Umbilical cord (tissue), 2 donors: ENCODE measurements at places on chromosomes 6 and 20. TPM values are rescaled to one million over a fixed set of nuclear protein-coding genes. Genes with fewer than 3 reads are reported as not detected.

The PAK5 gene
- 3.1 TPM for total RNA-seq

The RNASET2 gene
- total RNA-seq, result 90.0 TPM

The ANGPT4 gene
- total RNA-seq, result 0.24 TPM

The RSPO3 gene
- 1.2 TPM for total RNA-seq

The LY6G6D gene
- total RNA-seq, result not detected

The COL11A2 gene
- total RNA-seq, result 0.72 TPM

The KHDC1L gene
- not detected for total RNA-seq

The GRIK2 gene
- total RNA-seq, result 38.5 TPM

The NKAIN2 gene
- total RNA-seq, result 4.6 TPM

The MAFB gene
- 14.2 TPM for total RNA-seq

The ZSCAN23 gene
- 6.5 TPM for total RNA-seq

The CFAP206 gene
- 5.1 TPM for total RNA-seq

The VEGFA gene
- total RNA-seq, result 210 TPM

DNA sequence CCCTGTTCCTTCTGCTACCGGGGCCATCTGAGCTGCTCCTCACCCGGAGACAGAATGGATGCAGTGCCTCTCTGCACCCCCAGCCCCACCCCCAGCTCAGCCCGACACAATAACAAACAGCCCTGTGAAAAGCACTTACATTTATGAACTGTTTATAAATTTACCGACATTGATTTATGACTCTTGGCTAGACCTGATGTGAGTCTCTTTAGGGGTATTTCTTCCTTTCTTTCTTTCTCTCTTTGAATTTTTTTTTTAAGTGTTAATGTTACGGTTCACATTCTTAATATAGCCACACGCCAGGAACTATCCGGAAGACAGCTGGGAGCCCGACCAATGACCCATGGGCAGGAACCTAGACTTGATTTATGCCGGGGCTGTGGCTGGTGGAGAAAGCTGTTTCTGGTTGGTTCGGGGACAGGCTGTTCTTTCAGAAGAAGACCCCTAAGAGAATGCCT, 266.3 kb downstream of the CDC5L start:
- no peak for DNase-seq

DNA sequence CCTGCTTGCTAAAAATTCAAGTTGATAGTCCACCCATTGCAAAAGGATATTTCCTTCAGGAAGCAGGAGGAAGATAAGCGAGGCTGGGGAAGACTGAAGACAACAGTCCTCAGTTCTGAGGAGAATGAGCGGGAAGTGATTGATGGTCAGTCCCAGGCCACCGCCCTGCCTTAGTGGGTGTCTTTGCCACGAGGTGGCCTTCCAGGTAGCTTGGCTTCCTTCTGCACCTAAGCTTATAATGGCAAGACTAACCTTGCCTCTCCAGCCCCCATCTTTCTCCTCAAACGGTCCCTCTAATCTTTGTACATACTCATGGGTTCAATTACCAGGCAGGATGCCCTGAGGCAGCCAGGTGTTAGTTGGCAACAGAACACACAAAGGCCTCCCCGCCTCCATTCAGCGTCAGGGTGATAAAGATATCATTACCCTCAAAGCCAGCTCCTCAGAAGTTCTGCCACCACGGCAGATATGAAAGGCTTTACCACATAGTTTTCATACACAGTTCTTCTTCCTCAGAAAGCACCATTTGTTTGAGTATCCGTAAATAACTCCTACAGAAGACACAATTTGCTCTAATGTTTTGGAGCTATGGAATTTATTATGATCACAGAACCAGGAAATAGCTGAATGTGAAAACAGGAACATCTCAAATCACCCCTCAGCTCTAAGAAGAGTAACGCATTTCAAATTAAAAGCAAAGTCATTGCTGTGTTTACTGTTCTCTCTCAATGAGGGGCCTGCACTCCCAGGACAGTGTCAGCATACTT, 249.4 kb downstream of the ATXN1 start:
- peak; percentile 38 for DNase-seq

DNA sequence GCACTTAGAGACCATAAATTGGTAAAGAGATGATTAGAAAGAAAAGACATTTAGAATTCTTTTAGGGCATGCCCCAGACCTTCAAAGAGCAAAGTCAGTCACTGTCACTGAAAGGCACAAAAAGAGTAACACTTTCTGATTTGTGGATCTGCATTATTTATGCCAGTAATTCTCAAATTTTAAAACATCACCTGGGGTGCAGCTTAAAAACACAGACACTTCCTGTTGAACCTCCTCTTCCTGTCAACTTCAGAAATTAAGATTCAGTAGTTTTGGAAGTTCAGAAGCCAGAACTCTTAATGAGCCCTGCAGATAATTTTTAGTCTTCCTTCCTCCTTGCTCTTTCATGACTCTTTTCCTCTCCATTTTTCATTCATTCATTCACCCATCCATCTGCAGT, 137.5 kb downstream of the NRN1 start:
- DNase-seq, result no peak

DNA sequence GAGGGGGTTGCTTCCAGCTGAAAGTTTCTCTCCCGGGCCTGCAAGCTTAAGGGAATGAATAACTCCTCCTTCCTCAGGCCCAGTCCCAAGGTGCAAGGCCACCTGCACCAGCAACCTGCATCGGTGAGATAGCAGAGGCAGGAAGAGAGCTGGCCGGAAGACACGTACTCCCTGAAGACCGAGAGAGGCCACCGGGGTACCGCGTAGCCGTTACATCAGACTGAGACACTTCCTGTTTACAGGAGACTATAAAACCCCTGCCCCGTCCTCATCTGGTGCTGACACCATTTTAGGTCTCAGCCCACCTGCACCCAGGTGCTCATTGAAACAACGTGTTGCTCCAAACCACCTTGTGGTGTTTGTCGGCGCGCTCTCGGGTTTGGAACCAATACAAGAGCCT, 60.5 kb upstream of the PRND start:
- DNase-seq, result no peak

- DNase-seq, result no peak
Measured at GRCh38 chr6:154407440-154407839, 50.8 kb upstream of the IPCEF1 start.

DNA sequence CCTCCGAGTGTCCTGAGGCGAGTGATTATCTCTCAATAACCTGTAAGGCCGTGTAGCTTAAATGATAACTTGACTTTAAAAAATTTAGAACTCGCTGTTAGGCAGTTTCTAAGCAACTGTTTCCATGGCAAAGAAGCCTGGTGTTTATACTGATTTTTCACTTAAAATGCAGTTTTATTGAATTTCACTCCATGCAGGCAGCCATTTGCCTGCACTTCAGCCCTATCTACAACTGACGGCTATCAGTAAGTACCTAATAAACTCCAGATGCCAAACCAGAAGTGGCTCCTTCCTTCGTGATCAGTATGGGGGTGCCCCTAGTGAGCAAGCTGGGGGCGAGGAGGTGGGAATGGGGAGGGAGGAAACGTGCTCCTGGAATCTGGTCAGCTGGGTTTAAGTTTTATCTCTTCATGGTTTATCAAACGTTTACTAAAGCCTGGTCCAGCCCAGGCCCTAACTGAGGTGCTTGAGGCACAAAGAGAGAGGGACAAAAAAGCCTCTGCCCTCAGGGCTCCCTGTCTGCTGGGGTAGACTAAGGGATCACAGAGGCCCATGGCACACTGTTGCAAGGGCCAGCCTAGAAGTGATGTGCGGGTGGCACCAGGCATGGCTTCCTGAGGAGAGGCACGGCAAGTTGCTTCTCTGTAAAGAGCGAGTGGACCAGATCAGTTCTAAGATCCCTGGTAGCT, 45.5 kb downstream of the TTI1 start:
- DNase-seq, result peak; percentile 61

DNA sequence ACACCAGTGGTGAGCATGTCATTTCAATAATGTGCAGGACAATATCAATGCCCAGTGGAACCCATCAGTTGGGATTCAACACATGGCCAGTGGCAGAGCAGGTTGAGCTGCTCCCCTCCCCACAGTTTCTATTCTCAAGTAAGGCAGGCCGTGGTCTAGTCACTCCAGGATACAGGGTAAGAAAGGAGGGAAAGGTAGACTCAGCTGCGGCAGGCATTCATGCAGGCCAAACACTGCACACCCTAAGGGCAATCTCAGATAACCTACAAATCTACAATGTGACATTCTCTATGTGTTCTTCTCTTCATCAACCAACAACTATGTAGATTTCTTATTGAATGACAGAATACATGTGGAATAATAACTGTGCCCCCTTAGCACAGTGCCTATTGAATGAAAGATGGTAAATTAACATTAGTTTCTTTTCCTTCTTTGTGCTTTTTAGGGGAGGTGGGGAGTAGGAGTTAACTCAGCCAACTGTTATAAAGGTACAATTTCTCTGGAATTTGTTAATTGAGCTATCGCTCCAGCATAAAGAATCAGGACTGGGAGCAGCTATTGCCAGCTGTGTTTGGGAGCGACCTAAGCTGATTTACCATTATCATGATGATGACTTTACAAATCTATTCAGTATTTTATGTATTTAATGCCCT, 89.7 kb downstream of the FAM50B start:
- no peak for DNase-seq

DNA sequence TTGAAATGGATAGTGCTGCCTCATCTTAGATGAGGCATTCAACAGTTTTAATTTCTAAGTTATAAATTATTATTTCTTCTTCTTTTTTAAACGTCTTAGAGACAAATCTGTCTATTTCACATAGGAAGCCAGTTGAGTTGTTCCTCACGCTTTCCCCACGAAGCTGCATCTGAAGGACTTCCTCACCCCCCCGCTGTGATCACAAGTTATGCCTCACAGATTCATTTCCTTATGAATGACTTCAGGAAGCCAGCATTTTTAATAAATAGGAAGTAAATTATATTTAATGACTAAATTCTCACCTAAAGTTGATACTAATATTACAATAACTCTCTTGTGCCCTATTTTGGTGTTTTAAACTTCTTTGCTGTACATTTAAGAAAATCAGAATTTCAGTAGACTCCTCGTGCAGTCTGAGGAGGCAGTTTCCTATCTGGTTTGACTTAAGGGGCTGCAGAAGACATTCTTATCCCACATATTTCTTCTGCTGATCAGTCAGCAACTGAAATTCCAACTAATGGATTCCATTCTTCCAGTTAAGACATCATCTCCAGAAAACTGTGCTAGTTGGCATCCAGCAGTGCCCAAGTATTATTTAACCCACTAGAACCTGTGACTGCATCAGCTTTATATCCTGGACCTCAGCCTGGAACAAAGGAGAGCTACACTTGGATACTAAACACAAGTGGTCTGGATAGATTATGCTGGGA, 182.7 kb upstream of the CCN2 start:
- DNase-seq, result peak; percentile 29

- DNase-seq, result peak; percentile 19
Measured at GRCh38 chr6:51839726-51840374, 247.6 kb downstream of the PKHD1 start.

DNA sequence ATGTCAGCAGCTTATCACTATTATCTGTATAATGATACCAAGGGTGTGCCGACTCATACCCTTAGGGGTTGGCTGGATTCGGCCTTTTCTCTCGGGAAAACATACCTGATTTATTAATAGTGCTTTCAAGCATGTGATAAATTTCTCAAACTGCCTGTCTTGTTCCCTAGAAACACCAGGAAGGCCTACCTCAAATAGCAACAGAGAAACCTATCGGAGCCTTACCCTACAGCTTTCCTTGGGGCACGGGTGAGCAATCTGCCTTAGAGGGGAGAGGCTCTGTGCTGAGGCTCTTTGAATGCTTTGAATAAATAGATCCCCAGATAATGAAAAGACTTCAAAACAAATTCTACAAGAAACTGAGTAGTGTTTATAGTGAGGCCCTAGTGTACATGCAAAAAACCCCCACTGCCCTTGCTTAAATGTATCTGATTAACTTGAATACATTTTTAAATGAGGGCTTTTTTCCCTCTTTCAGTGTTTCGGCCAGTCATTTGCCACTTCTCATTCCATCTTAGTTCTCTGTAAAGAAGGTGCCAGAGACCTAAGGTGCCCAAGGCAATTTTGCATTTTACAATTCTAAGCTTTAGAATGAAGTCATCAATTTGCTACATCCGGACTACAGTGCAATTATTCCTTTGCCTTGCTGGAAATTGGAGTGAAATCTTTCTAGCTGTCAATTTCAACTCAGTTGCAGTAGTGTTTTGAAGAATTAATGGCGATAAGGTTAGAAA, 320.1 kb downstream of the ESR1 start:
- DNase-seq, result peak; percentile 55

DNA sequence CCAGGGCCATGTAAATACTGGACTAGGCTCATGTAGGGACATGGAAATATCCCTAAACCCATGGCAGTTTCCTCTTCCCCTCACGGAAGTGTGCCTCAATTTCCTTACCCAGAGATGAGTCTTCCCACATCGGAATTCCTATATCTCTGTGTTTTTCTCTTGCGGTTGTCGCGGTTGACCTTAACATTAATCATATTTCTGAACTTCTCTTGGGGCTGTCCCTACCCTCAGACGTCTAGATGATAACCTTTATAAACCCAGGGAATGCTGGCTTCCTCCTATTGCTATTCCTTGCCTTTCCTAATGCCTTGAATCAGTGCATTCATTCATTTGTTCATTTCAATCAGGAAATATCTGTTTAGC, 160.1 kb downstream of the SASH1 start:
- DNase-seq, result no peak

- DNase-seq, result no peak
Measured at GRCh38 chr6:1382883-1383728, 6.3 kb upstream of the FOXF2 start.

- no peak for DNase-seq
Measured at GRCh38 chr6:121330516-121330915, 3.8 kb downstream of the TBC1D32 start.

- no peak for DNase-seq
Measured at GRCh38 chr6:73722318-73723060, 26.5 kb downstream of the CD109 start.

DNA sequence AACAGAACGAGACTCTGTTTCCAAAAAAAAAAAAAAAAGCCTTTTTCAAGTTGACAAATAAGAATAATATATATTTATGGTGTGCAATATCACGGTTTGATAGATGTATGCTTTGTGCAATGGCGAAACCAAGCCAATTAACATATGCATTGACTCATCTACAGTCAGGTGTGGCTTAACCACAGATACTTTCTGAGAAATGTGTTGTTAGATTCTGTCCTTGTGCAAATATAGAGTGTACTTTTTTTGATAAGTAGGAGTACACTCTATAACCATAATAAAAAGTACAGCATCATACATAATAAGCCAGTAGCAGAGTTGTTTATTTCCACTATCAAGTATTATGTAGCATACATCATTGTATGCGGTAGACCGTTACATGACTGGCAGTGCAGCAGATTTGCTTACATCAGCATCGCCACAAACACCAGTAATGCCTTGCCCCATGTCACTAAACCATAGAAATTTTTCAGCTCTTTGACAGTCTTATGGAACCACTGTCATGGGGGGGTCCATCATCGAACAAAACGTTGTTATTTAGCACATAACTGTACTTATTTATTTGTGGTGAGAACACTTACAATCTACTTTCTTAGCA, 59.2 kb downstream of the TMEM170B start:
- no peak for DNase-seq

- DNase-seq, result peak; percentile 99
Measured at GRCh38 chr6:26596579-26597388, at the start of gene ABT1. TSS of gene ABT1 (plus strand) at chr6:26596953. CDS start at chr6:26596983, 30 bp downstream.

DNA sequence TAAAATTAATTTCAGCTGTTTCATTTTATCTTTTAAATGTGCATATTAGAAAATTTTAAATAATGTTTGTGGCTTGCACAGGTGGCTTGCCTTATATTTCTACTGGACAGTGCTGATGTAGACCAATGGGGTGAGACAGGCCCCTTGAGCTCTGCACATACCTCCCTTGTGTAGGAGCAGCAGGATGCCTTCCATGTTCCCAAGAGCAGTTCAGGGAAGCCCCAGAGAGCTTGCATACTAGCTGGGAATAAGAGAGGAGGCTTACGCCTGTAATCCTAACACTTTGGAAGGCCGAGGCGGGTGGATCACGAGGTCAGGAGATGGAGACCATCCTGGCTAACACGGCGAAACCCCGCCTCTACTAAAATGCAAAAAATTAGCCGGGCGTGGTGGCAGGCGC, 61.4 kb downstream of the RFPL4B start:
- no peak for DNase-seq
